ENCODE measurements at places on chromosomes 16 and 17. TPM values are rescaled to one million over a fixed set of nuclear protein-coding genes. Genes with fewer than 3 reads are reported as not detected.

DNA sequence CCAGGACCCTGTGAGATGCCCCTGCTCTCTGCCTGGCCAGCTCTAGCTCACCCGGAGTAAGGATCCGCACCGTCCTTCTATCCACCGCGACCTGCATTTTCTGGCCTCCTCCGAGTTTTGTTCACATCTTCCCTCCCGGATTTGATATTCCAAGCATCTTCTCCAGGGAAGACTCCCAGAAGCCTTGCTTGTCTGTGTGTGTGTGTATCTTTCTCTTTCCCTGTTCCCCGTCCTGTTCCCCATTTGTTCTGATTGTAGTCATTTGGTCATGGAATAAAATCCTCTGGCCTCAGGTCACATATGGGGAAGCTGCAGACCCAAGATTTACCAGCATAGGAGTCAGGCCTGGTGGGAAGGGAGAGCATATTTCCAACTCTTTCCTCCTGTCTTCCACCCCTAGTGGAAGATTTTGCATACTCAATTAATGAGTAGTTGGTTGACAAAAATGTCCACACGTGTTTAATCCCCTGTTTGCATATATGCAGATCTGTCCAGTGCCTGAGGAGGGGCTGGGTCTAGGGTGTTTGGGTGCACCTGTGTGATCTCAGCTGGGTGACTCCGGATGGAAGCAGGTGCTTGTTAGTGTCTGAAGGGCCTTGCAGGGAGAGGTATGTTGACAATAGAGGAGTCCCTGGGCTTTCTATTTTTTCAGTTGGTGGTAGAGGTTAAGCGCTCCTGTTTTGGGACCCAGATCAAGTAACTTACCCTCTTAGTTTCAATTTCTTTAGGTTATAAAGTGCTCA lies 1.9 kb downstream of the PRAC1 start:
- peaks cover 5% of the 10 kb centered on the region for H3K4me1 ChIP-seq
- H3K27me3 ChIP-seq, result peaks cover 35% of the 10 kb centered on the region
- DNase-seq, result no peak
- no peaks in the 10 kb centered on the region for H3K36me3 ChIP-seq
- H3K27ac ChIP-seq, result no peak overlapping the region

DNA sequence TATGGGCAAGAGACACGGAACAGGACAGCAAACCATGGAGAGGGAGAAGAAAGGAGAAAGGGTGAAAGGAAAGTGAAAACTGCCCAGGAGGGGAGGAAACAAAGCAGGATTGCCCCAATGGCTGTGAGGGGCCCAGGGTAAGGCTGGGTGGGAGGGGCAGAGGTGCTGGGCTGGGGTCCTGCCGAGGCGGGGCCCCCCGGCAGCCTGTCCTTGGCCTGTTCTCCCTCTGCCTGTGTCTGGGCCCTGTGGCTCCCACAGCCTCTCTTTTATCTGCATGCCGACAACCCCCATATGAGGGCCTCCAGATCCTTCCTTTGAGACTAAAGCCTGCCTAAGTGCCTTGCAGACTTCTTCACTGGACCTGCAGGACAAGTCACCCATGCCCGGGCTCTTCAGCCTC lies 15.5 kb downstream of the ZNHIT3 start:
- peaks cover 60% of the 10 kb centered on the region for H3K36me3 ChIP-seq
- peaks cover 12% of the 10 kb centered on the region for H3K4me1 ChIP-seq
- H3K27ac ChIP-seq, result no peak overlapping the region
- no peaks in the 10 kb centered on the region for H3K27me3 ChIP-seq

DNA sequence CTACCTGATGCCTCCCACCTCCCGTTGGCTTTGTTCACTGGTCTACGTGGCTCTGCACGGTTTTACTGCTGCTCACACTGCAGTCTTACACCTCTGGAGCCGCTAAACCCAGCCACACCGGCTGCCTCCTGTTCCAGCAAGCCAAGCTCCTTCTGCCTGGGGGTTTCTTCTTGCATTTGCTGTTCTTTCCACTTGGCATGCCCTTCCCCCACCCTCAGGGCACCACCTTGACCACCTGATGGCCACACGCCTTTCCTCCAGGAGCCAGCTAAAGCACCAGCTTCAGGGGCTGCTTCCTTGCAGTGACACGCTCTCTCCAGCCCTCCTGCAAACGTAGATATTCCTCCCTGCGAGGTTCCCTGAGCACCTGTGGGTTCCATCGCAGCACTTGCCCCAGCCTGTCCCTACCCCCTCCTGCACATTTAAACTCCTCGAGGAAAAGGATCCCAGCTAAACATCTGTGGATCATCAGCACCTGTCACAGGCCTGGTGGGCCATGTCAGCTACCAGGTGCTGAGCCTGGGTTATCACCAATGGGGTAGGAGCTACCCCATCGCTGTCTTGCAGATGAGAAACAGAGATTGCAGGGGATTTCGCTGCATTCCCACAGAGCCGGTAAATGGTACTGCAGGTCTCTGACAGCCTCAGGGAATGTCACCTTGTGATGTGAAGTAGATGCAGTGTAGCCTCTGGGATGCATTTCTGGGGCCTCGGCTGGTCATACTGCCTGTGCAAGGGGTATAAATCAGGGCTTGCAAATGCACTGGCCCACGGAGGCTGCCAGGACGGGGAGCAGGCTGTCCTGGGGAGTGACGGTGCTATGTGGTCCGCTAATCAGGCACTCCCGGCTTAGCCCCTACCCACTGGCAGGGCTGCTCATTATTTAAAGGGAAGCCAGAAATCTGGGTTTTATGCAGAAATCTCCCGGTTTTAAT lies 285.2 kb downstream of the CPPED1 start:
- no peak overlapping the region for H3K4me3 ChIP-seq
- H3K36me3 ChIP-seq, result no peaks in the 10 kb centered on the region
- H3K27me3 ChIP-seq, result no peaks in the 10 kb centered on the region
- DNase-seq, result no peak
- no peak overlapping the region for H3K27ac ChIP-seq

DNA sequence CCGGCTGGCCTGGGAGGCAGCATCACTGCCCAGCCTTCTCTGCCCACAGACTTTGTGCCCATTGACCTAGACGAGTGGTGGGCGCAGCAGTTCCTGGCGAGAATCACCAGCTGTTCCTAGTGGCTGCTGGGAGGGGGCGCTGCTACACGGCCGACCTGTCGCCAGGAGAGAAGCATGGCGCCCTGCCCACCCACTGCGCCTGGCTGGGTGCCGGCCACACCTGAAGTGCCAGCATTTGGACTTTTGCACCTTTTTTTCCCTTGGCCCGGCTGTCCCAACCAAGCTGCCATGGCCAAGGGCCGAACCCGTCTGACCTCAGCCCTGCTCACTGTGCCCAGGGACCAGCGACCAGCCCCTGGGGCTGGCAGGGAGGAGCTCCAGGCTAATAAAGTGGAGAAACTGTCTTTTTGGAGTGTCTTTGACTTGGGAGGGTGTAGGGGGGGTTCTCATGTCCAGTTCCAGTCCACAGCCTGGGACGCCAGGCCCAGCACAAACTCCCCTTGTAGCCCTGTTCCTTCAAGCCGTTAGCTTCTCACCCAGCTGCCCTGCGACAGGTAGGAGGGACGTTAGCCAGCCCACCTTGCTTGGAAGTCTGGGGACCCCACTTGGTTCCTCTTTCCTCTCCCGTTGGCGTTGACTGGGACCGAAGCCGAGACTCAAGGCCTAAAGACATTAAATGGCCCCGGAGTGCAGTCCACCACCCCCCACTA lies 939 bp upstream of the WDR90 start:
- H3K4me3 ChIP-seq, result peak overlapping the region; percentile 74
- DNase-seq, result peak; percentile 63
- H3K27me3 ChIP-seq, result no peaks in the 10 kb centered on the region
- H3K36me3 ChIP-seq, result peaks cover 32% of the 10 kb centered on the region
- H3K27ac ChIP-seq, result peak overlapping the region; percentile 88

GRCh38 chr16:66925322-66925840 lies at the start of gene RRAD:
Gene RRAD (minus strand): TSS chr16:66925535. CDS start chr16:66925179, 356 bp downstream.
- H3K4me3 ChIP-seq, result no peak within 1 kb of the TSS
- DNase-seq, result no peak
- peak within 1 kb of the TSS; percentile 69 for H3K27ac ChIP-seq
- peaks cover 8% of the 10 kb centered on the region for H3K36me3 ChIP-seq

GRCh38 chr17:51078009-51078592 lies 42.6 kb downstream of the SPAG9 start:
- H3K27me3 ChIP-seq, result no peaks in the 10 kb centered on the region
- no peak overlapping the region for H3K4me3 ChIP-seq
- H3K36me3 ChIP-seq, result peaks cover 31% of the 10 kb centered on the region
- H3K4me1 ChIP-seq, result peaks cover 7% of the 10 kb centered on the region
- H3K27ac ChIP-seq, result no peak overlapping the region

DNA sequence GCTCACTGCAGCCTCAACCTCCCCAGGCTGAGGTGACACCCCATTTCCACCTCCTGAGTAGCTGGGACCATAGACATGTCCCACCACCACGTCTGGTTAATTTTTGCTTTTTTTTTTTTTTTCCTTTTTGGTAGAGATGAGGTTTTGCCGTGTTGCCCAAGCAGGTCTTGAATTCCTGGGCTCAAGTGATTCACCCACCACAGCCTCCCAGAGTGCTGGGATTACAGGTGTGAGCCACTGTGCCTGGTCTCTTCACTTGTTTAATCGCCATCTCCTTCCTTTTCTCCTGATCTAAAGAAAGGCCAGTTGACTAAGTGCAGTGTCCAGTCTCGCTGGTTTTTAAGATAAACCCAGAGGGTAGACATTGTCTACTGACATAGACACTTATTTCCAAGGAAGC lies 152.0 kb downstream of the C16orf95 start:
- DNase-seq, result no peak
- H3K27ac ChIP-seq, result no peak overlapping the region
- peaks cover 11% of the 10 kb centered on the region for H3K27me3 ChIP-seq
- H3K4me1 ChIP-seq, result peaks cover 19% of the 10 kb centered on the region
- no peak overlapping the region for H3K4me3 ChIP-seq
- no peaks in the 10 kb centered on the region for H3K36me3 ChIP-seq

DNA sequence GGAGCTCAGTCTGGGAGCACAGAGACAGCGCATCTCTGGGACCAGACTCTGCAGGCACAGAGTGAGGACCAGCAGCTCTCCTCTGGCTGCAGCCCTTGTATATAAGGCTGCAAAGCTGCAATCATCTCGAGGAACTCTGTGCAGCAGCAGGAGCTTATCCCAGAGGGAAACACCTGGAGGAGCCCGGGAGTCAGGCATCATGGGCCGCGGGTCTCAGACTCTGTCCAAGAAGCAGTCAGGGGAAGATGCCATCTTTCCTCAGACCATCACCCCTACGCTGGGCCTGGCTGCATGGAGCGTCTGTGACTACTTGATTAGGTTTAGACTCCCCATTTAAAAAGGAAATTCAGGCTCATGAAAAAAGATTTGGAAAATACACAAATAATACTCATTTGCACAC lies 122.0 kb downstream of the IRF8 start:
- DNase-seq, result no peak
- no peak overlapping the region for H3K4me3 ChIP-seq
- H3K27me3 ChIP-seq, result peaks cover 47% of the 10 kb centered on the region
- no peaks in the 10 kb centered on the region for H3K36me3 ChIP-seq
- H3K27ac ChIP-seq, result no peak overlapping the region

GRCh38 chr16:53925107-53925410 lies 221.1 kb downstream of the FTO start:
- H3K4me3 ChIP-seq, result no peak overlapping the region
- no peaks in the 10 kb centered on the region for H3K27me3 ChIP-seq
- H3K4me1 ChIP-seq, result no peaks in the 10 kb centered on the region
- DNase-seq, result no peak

DNA sequence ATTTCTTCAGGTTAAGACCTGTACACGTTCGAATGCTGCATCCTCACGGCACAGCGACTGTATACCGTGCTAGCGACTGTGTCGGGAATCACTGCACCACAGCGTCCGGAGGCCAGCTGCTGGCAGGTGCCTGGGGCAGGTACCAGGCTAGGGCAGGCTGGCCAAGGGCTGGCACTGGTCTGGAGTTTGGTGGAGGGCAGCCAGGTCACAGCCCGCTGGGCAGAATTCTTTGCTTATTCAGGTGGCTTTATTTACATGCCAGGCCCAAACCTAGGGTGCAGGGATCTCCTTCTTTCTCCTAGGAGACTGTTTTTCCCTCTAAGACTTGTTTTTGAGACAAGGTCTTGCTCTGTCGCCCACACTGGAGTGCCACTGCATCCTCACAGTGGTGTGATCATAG lies 37.9 kb downstream of the COTL1 start:
- H3K4me3 ChIP-seq, result no peak overlapping the region
- no peak overlapping the region for H3K27ac ChIP-seq
- H3K27me3 ChIP-seq, result no peaks in the 10 kb centered on the region
- H3K36me3 ChIP-seq, result peaks cover 17% of the 10 kb centered on the region
- DNase-seq, result no peak

- peak overlapping the region; percentile 49 for H3K27ac ChIP-seq
- H3K4me3 ChIP-seq, result no peak overlapping the region
- peak; percentile 55 for DNase-seq
- H3K4me1 ChIP-seq, result peaks cover 12% of the 10 kb centered on the region
- no peaks in the 10 kb centered on the region for H3K27me3 ChIP-seq
These were observed 26.9 kb downstream of the RGS9 start for GRCh38 chr17:65163990-65164495.

DNA sequence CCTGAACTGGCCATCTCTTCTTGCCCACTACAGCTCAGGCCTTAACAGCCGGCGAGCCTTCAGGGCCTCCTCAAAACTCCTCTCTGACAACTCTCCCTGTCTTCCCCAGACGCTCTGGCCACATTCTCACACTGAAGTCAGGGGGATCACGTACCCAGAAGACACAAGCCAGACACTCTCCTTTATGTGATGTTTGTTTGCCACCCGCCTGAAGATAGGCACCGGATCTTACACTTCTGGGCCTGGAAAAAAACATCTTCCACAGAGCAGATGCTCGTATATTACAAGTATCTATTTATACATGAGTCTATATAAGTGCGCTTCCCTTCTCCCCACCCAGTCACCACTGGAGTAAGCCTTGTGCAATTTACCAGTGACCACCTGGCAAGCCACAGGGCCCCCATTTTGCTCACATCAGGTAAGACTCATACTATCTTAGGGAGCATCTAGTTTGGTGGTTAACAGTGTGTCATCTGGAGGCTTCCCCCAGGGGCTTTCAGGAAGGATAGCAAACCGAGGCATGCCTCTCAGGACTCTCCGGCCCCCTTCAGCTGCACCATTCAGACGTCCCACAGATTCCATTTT lies 349.4 kb downstream of the SOX9 start:
- H3K27ac ChIP-seq, result no peak overlapping the region
- peaks cover 22% of the 10 kb centered on the region for H3K36me3 ChIP-seq
- no peak overlapping the region for H3K4me3 ChIP-seq
- DNase-seq, result no peak
- H3K27me3 ChIP-seq, result no peaks in the 10 kb centered on the region
- H3K4me1 ChIP-seq, result peaks cover 28% of the 10 kb centered on the region

- peak overlapping the region; percentile 97 for H3K27ac ChIP-seq
- H3K36me3 ChIP-seq, result peaks cover 38% of the 10 kb centered on the region
- peaks cover 12% of the 10 kb centered on the region for H3K4me1 ChIP-seq
- peak overlapping the region; percentile 91 for H3K4me3 ChIP-seq
These were observed 694 bp downstream of the MRPL27 start for GRCh38 chr17:50372222-50372757.

GRCh38 chr17:1461198-1461944 lies 5.3 kb upstream of the CRK start:
- H3K4me3 ChIP-seq, result no peak overlapping the region
- DNase-seq, result no peak
- peaks cover 9% of the 10 kb centered on the region for H3K4me1 ChIP-seq
- H3K27ac ChIP-seq, result peak overlapping the region; percentile 59
- H3K36me3 ChIP-seq, result peaks cover 26% of the 10 kb centered on the region
- no peaks in the 10 kb centered on the region for H3K27me3 ChIP-seq

GRCh38 chr17:8149419-8150193 lies 2.6 kb downstream of the PER1 start:
- DNase-seq, result no peak
- peak overlapping the region; percentile 31 for H3K4me3 ChIP-seq
- H3K36me3 ChIP-seq, result no peaks in the 10 kb centered on the region
- peaks cover 33% of the 10 kb centered on the region for H3K4me1 ChIP-seq
- H3K27me3 ChIP-seq, result no peaks in the 10 kb centered on the region

The HSPB9 gene
- not detected for total RNA-seq

The NAGS gene
- total RNA-seq, result 1.6 TPM

The CBFA2T3 gene
- not detected for total RNA-seq

The FAM117A gene
- 5.0 TPM for total RNA-seq

The KATNIP gene
- 21.3 TPM for total RNA-seq

The ZSWIM7 gene
- total RNA-seq, result 63.3 TPM

The TMC8 gene
- total RNA-seq, result not detected

The MPV17L gene
- not detected for total RNA-seq

Data from MCF 10A (cell line).